Activated T-helper 1 cell treated with Interleukin-2 at 50 U/mL for 16 hours (primary cell): ENCODE measurements at places on chromosomes 2 and 18.

DNA sequence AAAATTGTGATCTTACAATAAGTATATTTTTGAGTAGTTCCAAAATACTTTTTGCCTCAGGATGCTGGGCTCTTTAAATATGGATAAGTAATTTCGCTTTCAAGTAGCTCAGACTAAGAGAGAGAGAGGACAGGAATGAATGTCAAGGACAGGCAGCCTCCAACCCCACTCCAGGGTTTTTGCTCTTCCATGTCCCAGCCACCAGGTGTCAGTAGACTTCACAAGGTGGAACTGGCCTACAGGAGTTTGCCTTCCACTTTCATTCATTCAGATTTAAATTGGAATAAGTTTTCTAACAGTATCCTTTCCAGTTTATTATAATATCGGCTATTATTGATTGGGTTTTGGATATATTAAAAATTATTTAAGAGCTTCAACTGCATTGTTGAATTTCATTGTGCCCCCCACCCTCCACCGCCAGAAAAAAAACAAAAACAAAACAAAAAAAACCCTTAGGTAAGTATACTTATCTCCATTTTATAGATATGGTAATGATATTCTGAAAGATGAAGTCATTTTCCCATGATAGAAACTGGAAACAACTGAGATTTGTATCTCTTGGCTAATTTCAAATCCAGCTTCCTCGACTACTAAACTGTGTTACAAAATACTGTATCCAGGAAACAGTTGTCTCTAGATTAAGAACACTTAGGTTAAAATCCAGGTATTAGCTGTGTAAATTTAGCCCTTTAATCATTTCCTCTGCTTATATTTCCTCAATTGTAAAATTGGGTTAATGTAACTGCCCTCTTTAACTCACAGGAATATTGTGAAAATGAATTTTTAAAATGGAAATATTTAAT lies 793.1 kb downstream of the ERBB4 start:
- no peak for DNase-seq

DNA sequence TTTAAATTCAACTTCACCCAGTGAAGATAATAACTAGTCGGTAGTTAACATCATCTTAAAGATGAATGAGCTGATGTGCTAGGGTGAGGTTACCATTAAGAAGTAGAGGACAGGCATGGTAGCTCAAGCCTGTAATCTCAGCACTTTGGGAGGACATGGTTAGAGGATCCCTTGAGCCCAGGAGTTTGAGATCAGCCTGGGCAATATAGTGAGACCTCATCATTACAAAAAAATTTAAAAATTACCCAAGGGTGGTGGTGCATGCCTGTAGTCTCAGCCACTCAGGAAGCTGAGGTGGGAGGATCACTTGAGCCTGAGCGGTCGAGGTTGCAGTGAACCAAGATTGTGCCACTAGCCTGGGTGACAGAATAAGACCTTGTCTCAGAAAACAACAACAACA lies 4.7 kb downstream of the GALNT5 start:
- DNase-seq = no peak

- DNase-seq = no peak
Observed at GRCh38 chr2:182038576-182038975, 52.9 kb downstream of the PPP1R1C start.

GRCh38 chr18:31407649-31408048 lies 31.1 kb downstream of the DSG4 start:
- DNase-seq = no peak

- DNase-seq = no peak
Observed at GRCh38 chr2:13035866-13036265, 319.1 kb downstream of the TRIB2 start.

DNA sequence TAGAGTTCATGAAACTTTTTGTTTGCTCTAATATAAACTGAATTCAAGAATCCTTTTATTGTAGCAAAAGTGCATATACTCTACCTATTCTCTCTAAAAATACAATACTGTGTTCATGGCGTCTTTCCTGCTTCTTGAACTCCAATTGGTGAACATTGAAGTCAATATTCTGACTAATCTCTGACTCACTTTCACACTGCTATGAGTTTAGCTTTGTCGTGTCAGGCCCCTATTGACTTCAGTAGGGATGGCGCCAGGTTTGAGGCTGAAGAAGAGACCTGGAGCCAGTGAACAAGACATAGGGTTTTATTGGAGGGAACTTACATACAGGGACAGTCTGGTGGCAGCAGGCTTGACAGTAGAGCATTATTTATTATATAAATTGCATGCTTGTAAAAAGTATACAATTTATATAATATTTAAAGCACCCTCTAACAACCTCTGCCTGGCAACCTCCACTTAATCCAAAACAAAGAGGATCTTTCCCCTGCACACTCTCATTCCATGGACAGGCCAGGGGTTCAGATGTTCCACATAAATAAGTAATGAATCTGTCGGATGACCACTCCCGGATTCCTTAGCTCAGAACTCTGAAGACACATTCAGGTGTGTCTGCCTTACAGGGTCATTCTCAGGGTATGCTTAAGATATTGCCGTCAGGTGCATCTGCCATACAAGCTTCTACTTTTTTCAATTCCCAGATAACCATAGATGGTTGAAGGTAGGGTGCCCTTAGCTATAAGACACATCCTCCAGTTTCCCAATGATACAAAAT lies 141.0 kb downstream of the CERS6 start:
- no peak for DNase-seq

DNA sequence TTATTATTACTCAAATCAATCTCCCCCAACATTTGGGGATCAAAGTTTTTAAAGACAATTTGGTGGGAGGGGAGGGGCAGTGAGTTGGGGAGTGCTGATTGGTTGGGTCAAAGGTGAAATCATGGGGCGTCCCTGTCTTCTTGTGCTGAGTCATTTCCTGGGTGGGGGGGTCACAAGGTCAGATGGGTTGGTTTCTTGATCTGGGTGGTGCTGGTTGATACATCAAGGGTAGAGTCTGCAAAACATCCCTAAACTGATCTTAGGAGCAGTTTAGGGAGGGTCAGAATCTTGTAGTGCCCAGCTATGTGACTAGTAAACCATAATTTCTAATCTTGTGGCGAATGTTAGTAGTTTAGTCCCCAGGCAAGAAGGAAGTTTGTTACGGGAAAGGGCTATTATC lies 67.4 kb downstream of the MOGAT1 start:
- DNase-seq = no peak

DNA sequence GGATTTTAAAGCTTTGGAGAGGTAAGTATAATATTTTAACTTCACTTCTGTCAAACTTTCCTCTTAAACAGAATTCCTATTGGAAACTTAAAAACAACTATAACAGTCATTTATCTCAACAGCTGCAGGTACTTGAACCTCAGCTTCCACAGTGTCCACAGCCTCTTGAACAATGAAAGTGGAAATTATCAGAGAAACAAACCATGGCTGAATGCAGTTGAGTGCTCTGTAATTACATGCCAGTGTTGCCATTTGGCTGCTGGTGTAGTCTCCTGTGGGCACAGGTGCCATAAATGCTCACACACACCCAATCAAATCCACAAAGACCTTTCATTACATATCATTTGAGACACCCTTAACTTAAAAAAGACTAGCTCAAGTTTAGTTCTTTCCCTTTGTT lies 125.1 kb downstream of the CPS1 start:
- no peak for DNase-seq

GRCh38 chr2:19876751-19877150 lies 25.0 kb downstream of the TTC32 start:
- no peak for DNase-seq

- DNase-seq = no peak
Observed at GRCh38 chr2:134352844-134353243, 99.0 kb downstream of the MGAT5 start.

DNA sequence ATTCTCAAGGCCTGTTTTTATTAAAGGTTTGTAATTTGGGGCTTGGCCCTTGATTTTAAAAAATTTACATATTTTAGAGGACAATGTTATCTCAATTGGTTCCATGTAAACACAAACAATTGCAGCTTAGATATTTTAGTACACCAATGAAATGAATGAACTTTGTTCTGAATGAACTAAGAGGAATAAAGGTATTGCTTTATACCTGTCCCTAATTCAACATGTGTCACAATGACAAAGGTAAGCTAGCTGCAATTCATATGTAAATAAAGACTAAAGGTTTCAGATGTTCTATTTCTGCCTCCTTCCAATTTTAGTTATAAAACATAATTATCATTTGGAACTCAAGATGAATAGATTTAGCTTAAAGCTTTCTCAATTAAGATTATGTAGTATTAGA lies 11.4 kb downstream of the HOXD1 start:
- no peak for DNase-seq

DNA sequence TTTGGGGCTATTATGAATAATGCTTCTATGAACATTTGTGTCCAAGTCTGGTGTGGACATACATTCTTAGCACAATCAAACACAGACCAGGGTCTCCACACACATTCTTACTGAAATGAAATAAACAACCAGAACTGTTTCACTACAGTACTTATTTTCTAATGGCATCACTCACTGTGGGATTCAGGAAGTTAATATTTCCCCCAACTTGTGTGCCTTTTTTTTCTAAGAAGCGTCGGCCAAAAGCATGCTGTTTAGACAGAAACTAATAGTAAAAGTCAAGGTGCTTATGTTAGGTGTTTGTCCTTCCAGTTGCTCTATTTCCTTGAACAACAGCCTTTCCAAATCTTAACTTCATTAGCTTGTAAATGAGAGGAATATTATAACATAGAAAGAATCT lies 117.6 kb downstream of the DOCK10 start:
- DNase-seq = no peak

DNA sequence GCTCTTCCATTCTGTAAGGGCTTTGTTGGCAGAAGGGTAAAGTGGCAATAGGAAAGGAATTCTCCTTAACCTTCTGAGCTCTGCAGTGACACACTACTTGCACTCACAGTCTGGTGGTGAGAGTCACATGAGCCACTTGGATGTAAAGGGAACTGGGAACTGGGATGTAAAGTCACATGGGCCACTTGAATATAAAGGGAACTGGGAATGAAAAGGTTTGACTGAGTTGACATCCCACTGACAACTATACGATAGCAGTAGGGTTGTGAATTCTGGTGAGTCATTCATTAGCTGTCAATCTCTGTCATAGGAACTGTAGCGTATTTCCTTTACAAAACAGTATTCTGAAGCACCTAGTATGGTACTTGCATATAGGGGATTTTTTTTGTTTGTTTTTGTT lies 5.5 kb downstream of the RPE start:
- DNase-seq = no peak

- no peak for DNase-seq
Observed at GRCh38 chr18:74455386-74455785, 1.7 kb downstream of the DIPK1C start.

GRCh38 chr2:40284797-40285196 lies 167.1 kb downstream of the SLC8A1 start:
- no peak for DNase-seq

- DNase-seq = no peak
Observed at GRCh38 chr2:181462033-181462432, 4.8 kb downstream of the ITGA4 start.

- no peak for DNase-seq
Observed at GRCh38 chr2:3010001-3010400, 367.6 kb downstream of the EIPR1 start.

DNA sequence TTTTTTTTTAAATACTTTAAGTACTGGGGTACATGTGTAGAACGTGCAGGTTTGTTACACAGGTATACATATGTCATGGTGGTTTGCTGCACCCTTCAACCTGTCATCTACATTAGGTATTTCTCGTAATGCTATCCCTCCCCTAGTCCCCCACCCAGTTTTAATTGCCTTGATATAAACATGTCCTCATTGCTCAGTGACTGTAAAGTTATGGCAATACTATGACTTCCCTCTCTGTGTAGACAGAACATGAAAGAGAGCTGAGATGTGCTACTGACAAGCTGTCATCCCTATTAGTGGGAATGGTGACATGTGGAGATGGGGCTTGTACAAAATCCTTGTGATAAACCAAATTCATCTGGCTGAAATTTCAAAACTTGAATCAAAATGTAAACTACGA lies 449.7 kb upstream of the TRIB2 start:
- DNase-seq = no peak

DNA sequence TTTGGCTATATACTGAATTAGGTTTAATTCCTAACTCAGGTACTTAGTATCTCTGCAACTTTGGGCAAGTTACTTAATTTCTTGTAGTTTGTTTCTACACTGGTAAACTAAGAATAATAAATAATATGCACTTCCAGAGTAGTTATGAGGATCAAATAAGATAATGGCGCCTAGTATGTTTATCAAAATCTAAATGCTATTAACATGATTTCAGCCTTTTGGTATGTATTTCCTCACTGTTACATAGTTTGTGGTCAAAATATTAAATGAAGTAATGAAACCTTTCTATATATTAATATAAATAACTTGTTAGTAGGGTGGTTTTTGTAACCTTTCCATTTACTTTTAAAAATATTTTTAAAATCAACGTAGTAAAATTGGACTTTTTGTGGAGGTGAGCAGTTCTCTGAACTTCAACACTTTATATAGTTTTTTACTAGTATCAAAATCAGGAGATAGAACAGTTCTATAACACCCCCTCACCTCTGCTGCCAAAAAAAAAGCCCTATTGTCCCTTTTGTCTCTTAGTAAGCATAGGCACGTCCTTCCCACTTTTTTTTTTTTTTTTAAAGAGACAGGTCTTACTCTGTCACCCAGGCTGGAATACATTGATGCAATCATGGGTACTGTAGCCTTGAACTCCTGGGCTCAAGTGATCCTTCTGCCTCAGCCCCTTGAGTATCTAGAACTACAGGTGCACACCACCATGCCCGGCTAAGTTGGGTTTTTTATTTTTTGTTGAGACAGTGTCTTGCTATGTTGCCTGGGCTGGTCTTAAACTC lies 44.8 kb downstream of the RAB3GAP1 start:
- no peak for DNase-seq

- no peak for DNase-seq
Observed at GRCh38 chr18:41850781-41851180, 104.3 kb upstream of the PIK3C3 start.

DNA sequence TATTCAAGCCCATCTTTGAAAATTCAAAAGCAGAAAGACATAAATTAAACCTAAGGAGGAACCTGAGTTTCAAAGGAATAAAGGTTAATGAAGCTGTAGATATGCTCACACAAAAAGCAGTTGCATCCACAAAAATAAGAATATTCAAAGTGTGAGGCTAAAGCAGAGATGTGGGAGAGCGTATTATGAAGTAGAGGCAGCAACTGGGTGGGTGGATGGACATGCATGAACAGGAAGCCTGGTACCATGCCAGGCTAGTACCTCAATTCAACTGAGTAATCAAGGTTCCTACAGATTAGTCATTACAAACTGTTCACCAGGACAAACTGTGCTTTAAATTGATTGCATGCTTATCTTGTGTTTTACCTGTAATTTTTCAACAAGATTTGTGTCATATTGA lies 330.0 kb upstream of the PKDCC start:
- DNase-seq = no peak

- no peak for DNase-seq
Observed at GRCh38 chr2:105749583-105750400, 5.1 kb downstream of the NCK2 start.
